SJSA1 (cell line): ENCODE measurements at places on chromosomes 3 and 15.

DNA sequence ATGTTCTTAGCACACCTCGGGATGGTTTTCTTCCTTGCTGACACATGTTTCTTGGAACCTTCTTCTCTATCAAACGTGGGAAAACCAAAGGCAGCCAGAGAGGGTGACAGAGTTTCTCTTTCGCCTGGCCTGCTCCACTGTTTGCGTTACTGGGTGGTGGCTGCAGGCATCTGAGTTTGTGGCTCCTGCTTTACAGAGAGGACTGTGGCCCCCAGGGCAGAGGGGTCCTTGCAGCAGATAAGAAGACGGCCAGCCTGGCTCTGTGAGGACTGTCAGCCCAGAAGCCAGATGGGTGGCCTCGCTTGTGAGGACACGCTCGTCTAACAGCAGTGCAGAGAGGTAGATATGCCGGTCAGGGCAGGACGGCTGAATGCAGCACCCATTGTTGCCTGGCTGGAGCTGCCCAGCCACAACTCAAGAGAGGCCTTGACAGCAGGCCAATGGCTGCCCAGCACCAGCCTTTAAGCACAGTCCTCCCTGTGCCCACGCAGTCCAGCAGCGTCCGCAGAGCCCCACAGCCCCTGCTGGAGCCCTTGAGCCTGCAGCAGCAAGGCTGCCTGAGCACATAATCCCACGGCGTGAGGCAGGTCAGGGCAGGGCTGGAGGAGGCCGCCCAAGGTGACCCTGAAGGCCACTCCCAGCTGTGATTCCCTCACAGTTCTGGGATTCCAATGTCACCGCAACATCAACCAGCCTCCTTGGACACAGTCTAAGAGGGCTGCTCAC is 15.0 kb upstream of the SPTBN5 start:
- no peak for DNase-seq

DNA sequence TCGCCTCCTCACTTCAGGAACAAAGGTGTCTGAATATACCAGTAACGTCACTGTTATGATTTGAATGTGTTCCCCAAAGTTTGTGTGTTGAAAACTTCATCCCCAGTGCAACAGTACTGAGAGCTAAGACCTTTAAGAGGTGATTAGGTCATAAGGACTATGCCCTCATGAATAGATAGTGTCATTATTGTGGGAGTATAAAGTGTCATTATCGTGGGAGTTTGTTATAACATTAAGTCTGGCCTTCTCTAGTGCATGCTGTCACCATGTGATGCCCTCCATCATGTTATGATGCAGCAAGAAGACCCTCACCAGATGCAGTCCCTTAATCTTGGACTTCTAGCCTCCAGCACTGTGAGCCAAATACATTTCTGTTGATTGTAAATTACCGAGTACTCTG is 53.7 kb upstream of the TLE3 start:
- no peak for DNase-seq

DNA sequence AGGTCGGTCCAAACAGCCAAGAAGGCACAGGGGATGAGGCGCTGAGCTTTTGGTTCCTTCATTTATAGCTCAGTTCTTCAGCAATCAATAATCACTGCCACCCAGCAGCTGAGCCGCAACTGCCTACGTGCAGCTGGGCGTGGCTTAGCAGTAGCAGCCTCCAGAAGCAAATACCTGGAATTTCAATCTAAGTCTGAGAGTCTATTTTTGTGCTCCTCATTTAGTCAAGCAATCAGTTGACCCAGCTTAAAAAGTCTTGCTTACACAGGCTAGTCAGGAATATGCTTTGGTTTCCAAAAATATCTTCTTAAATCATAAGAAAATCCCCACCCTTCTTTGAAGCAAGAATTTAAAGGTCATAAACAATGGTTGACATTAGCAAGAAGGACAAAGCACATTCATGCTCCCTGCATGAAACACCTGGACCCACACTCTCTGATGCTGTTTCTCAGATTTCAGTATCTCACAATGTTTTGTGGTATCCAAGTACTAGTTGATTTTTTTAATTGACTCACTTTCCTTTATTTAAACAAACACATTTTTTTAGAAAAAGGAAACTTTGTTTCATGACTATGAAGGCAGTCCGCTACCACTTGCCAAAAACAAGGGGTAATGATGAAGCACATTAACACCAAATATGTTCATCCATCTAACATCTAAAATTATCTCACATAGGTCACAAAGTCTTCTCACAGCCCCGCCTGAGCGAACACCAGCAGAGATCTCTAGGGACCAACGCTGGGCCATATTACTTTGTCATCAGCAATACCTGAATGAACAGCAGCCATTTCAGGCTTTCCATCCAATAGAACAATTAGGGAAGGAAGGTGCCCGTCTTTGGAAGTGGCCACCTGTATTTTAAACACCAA is 106.1 kb downstream of the OXNAD1 start:
- peak; percentile 60 for DNase-seq

DNA sequence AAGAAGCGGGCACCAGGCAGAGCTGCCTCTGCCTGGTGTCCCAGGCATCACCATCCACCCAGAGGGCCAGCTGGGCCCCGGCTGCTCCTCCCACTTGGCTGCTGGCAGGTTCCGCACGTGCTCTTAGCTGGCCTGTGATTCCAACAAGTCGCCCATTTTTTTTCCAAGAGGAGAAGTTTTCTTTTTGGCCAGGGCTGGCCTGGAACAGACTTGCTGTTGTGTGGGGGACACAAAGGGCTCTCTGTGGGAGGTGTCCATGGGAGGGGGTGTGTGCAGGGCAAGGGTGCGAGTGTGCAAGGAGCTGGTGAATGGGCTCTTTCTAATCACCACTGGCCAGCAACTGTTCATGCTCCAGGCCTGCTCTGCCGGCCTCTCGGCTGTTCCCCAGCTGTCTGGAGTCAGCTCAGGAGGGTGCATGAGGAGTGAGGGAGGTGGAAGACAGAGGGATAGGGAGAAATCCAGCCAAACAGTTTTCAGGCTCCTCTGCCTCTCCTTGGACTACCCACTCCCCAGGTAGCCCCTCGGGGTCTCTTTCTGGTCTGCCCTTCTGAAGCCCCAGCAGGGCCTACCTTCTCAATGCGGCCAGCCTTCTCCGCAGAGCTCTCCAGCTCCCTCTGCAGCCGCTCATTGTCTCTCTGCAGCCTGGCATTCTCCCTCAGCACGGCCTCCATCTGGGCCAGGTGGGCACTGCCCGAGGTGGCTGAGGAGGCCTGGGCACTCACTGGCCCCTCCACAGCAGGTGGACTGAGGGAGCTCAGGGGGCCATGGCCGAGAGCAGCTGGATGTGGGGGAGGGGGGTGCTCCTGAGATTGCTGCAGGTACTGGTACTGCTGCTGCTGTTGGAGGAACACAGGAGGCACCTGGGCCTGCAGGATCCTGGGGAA is 7.1 kb downstream of the AMOTL2 start:
- peak; percentile 16 for DNase-seq

DNA sequence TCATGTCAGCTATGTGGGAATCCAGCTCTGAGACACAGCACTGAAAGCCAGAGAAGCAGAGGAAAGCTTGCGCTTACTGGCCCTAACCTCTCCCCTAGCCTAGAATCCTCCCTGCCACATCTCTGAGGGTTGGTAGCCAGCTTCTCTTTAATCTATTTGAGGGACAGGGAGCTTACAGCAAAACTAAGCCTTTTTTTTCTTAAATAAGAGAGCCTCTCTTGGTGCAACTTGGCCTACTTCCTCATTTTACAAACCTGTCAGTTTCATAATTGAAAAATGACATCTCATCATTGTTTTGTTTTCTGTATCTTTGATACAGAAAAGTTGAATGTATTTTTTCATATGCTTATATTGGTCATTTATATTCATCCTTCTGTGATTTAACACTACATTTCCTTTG is 193.9 kb downstream of the ZNF621 start:
- no peak for DNase-seq

DNA sequence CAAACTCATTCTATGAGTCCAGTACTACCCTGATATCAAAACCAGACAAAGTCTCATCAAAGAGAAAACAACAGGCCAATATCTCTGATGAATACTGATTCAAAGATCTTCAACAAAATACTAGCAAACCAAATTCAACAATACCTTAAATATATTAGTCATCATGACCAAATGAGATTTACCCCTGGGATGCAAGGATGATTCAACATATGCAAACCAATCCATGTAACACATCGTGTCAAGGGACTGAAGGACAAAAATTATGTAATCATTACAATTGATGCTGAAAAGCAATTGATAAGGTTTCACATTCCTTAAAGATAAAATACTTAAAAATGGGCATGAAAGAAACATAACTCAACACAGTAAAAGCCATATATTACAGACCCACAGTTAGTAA is 1476.9 kb downstream of the SI start:
- no peak for DNase-seq

- no peak for DNase-seq
Observed at GRCh38 chr15:55230051-55230670, 33.4 kb upstream of the RSL24D1 start.

GRCh38 chr3:149247008-149247710 is 25.5 kb upstream of the CP start:
- no peak for DNase-seq

GRCh38 chr3:299590-300301 is 103.2 kb downstream of the CHL1 start:
- DNase-seq, result no peak

GRCh38 chr15:84778194-84778593 is 29.8 kb downstream of the ZNF592 start:
- no peak for DNase-seq

GRCh38 chr3:193829781-193830180 is 236.8 kb downstream of the OPA1 start:
- DNase-seq, result peak; percentile 47

DNA sequence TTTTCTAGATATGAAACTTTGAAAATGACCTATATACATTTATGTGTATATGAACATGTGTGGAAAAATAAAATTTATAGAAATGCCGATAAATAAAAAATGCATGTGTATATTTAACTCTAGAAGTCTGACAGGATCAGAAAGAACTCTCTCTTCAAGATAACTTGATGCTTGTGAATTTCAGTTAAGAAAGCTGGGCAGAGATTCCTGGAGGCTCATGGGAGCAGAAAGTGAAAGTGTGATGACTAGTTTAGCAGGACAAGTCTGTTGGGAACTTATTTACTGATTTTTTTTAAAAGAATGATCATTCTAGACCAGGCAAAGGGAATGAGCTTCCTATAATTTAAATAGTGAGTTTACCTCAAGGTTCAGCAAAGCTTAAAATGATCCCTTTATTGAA is 81.5 kb upstream of the KCNAB1 start:
- no peak for DNase-seq

- no peak for DNase-seq
Observed at GRCh38 chr3:179734497-179735281, 81.8 kb downstream of the USP13 start.
